ENCODE measurements at places on chromosomes 11 and 22. TPM values are rescaled to one million over a fixed set of nuclear protein-coding genes. Genes with fewer than 3 reads are reported as not detected.

DNA sequence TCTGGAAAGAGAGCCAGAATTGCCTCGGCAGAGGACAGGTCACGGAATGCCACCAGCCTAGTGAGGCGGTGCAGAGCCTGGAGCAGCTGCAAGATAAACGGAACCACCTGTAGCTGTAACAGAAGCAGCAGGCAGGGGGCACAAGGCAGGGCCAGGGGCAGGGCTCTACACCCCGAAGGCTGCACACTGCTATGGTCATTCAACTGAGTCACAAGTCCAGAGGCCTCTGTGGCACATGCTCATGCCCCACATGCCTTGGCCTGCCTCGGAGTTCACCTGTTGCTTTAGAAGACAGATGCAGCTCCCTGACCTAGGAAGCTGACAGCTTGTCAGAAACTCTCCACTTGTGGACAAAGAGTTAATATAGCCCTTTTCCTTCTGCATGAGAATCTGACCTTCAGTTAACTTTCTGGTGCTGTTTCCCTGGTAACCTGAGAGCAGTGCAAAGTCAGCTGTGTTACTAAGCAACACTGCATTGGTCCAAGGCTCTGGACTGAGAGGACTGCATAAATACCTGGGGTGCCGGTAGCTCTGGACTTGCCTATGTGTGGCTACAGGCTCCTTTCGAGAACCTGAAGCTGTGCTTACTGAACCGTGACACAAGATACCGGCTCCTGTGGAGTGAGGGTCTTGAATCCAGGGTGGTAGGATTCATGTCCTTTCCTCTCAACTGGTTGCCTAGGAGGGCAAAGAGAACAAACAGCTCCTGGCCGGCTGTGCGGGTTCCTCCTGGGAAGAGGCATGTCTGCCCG is 10.5 kb downstream of the COMMD9 start:
- no peak for DNase-seq

GRCh38 chr11:64875369-64876228 is 2.8 kb downstream of the EHD1 start:
- no peak for DNase-seq

DNA sequence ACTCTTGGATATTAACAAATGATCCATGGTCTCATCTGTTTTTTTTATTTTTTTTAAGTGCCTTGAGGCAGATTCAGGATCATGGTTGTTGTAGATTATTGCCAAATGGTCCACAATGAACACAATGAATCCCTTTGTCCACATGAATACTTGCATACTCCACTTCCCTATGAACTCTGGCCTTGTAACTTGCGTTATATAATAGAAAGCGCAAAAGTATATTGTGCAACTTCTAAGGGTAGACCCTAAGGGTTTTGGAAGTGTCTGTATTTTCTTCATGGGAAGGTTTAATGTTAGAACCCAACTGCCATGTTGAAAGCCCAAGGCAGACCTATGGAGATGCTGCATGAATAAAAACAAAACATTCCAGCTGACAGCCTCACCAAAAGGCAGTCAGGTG is 8.1 kb upstream of the OR5AL1 start:
- DNase-seq, result no peak

GRCh38 chr11:31817621-31818424 is 6.7 kb upstream of the PAX6 start:
- no peak for DNase-seq

- no peak for DNase-seq
Observed at GRCh38 chr11:94747146-94747545, 21.0 kb upstream of the AMOTL1 start.

DNA sequence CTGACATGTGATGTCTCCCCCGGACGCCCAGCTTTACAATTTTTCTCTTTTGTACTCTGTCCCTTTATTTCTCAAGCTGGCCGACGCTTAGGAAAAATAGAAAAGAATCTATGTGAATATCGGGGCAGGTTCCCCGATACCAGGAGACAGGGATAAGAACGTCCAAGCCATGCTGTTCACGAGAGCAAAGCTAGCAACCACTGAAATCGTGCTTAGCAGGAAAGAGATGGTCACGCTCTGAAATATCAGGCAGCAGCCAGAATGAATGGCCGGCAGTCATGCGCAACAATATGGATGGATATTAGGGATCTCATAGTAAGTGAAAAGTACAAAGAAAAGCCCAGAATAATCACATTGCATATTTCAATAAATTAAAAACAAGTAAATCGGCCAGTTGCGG is 3.5 kb downstream of the CRYBB1 start:
- DNase-seq, result no peak

GRCh38 chr11:5102246-5102645 is 32.9 kb downstream of the OR52E1 start:
- DNase-seq, result no peak

DNA sequence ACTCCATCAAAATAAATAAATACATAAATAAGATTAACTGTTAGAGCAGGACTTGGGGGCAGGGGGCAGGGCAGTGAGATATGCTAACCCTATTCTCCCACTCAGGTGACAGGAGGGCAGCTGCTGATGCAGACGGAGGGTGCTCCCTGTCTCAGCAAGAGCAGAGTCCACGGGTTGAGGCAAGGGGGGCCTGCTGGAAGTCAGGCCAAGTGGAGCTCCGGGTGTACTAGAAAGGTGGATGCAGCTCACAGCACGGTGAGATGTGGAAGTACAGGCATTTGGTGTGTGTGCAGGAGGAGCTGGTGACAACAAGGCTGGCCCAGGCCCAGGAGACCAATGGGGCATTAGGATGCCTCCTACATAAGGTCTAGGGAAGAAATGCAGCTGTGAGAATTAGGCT is 467.3 kb upstream of the B3GAT1 start:
- DNase-seq, result no peak

GRCh38 chr11:71218789-71219499 is 33.4 kb downstream of the SHANK2 start:
- no peak for DNase-seq

DNA sequence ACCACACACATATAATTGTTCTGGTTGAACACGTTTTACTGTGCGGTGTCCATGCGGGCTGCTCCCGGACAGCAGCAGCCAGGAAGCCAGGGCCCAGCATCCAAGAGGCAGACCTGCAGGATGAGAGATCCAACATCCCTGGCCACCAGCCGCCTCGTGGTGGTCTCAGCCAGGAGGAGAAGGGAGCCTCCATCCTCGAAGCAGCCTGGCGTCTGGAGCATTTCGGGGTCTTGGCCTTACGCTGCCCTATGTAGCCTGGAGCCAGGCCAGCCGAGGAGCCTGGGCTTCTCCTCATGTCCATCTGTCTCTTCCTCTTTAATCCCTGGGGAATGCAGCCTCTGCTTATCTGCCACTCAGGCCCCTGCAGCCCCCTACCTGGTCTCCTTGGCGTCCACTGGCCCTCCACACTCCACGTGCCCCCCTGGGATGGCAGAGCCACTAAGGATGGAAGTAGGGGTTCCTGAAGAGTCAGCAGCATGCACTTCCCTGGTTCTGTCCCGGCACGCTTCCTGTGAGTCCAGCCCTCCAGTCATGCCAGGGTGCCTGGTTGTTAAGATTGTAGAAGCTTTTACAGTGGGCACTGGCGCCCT is 253.2 kb downstream of the TBC1D22A start:
- no peak for DNase-seq

DNA sequence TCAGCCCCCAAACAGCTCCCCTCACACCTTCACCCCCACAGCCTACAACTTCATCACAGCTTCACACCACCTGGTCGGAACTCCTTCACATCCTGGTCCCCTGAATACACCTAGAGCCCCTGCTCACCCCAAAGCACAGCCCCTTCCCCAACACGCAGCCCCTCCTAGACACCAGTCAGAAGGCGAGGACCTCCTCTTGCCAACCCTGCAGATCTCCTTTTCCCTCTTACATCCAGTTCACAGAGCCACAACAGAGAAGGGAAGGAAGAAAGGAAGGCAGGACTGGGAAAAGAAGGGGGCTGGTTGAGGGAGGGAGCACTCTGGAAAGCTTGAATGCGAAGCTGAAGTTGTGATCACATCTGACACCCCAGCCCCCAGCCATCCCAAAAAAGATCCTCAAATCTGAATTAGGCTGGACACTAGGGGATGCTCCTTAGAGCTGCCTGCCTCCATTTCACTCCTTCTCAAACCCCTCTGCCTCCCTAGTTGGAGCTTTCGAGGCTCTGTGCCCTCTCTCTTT is 629 bp downstream of the CCKBR start:
- no peak for DNase-seq

- no peak for DNase-seq
Observed at GRCh38 chr11:70072861-70073755, 5.0 kb upstream of the ANO1 start.

DNA sequence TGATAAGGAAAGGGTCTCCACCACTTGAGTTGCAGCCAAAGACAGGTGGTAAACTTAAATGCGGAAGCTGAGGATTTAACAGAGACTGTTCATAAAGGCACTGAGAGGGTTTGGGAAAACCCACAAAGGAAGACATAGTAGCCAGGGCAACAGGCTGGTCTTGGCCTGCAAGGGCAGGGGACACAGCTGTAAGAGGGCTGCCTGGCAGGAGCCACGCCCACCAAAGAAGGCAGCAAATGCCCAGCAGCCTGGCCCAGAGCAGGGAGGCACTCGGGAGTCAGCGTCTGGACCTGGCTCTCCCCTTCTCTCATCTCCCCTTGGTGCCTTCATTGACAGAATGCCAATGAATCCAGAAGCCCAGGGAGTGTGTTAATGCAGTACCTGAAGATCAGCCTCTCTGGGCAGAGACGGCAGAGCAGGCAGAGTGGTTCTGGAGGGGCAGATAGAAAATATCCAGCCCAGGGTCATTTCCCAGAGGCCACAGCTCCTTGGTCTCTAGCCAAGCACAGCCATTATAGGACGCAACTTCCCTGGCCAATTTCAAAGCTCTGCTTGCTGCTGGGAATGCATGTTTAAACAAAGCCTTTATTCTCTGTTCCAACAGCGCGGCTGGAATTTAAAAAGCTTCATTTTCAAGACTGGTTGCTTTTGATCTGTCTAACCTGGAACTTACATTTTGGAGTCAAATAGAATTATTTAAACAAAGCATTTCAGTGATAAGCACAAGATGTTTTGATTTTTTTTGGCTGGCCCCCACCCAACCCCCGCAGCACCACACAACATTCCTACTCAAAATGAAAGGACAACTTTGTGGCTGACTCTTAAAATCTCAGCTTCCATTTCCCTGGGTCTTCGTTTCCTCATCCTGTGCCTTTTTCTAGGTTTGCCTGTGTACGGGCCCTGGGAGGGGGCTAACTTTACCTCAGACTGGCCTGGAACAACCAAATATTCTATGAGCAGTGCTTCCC is 125.6 kb upstream of the LMO1 start:
- no peak for DNase-seq

GRCh38 chr11:74086242-74086884 is 77.5 kb upstream of the UCP3 start:
- no peak for DNase-seq

DNA sequence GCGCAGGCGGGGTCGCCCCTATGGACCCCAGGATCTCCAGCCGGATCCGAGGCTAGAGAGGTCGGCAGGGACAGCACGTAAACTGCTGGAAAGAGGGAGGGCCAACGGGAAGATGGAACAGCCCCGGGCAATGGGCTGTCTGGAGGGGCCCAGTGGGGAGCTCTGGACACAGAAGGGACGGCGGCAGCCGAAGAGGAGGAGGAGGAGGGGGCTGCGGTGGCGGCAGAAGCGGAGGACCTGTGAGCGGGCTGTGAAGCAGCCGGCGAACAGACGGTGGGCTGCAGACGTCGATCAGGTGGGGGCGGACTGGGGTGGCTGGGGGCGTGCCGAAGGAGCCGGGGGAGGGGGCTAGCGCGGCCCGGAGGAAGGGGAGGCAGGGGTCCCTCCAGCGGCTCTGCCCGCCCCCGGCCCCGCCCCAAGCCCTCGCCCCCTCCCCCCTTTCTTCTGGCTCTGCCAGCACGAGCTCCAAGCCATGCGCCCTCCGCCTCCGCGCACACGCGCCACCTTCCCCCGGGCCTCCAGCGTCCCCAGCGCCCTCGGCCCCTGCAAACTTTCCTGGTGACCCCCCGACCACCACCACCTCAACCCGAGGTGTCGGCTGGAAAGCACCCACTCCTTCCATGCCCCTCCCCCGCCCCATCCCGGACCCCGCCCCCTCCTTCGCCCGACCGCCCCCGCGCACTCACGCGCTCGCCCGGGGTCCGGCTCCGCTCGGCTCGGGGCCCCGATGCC is 432 bp downstream of the TNKS1BP1 start:
- no peak for DNase-seq

Gene PGM2L1
- 0.03 TPM for total RNA-seq

Gene FOLR2
- total RNA-seq, result 1.5 TPM

Gene VWCE
- total RNA-seq, result 2.7 TPM

All from GM12878 (cell line).